ENCODE measurements at places on chromosomes 4 and X. TPM values are rescaled to one million over a fixed set of nuclear protein-coding genes. Genes with fewer than 3 reads are reported as not detected.

- DNase-seq, result no peak
Measured at GRCh38 chrX:137562096-137562495, 3.8 kb upstream of the ZIC3 start.

GRCh38 chr4:128853741-128854140, 44.2 kb downstream of the JADE1 start:
- no peak for DNase-seq

DNA sequence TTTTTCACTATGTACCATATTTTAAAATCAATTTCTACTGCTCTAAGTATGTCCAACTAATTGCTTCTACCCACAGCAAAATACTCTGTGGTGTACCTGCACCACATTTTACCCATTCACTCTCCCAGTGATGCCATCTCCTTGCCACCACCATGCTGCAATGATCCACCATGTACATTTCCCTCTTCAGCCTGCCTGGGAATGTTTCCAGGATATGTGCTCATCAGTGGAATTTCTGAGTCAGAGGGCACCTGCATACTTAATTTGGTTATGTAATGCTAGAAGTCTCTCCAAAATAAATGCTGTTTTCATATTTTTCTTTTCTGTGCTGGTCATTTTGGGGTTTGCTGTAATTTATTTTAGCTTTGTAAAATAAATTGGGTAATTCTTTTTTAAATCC, 33.2 kb upstream of the OCIAD2 start:
- no peak for DNase-seq

DNA sequence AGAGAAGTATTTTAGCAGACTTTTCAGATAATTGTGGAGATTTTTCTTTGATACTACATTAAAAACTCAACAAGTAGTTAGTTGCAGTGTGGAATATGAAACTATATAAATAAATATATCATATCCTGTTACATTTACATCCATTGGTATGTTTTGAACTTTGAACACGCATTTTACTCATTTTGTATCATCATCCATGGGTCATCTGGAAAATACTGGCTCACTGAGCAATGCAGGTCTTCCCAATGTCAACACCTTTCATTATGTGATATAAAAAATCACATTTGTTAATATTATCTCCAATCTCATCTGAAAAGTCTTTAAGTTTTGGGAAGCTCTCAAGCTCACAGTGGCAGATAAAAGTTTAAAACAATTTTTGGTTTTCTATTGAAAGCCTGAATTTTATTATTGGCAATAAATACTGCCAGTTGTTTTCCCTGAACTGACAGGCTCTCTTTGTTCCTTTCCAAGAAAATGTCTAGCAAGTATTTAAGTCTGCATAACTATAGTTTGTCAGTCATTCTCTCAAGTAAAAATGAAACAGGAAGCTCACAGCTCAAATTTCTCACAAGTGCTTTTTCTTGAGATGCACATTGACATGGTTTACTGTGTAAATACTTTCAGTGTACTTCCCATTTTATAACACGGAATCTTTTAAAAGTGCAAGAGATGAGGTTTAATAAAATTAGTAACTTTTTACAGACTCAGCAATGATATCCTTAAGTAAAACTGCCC, 183.5 kb upstream of the GPC4 start:
- no peak for DNase-seq

DNA sequence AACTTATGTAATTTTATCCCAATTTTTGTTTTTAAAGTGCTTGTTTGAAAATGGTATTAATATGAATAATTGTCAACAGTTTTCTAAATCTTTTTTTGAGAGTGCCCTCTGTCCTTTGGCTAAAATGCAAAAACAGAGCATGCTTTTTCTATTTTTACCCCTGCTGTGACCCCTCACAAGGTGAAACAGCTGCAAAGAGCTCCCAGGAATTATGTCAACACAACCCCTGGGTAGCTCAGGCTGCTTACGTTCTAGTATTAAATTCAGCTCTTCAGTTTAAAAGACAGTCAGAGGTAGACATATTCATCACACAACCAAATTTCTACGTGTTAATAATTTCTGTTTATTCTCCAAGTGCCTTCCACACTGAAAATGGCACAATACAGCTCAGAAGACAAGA, 367.5 kb downstream of the PRDM5 start:
- DNase-seq, result no peak

Gene MAGEA1
- not detected for total RNA-seq

Gene BCORL1
- 7.1 TPM for total RNA-seq
